ENCODE measurements at places on chromosomes 2 and 18. TPM values are rescaled to one million over a fixed set of nuclear protein-coding genes. Genes with fewer than 3 reads are reported as not detected.

The SPHKAP gene
- 0.71 TPM for total RNA-seq

The ANKRD30BL gene
- not detected for total RNA-seq

The TMEM247 gene
- total RNA-seq: not detected

The SESTD1 gene
- total RNA-seq: 44.9 TPM

The ZEB2 gene
- total RNA-seq: 67.4 TPM

The UGT1A10 gene
- total RNA-seq: not detected

The INO80D gene
- 19.8 TPM for total RNA-seq

The SERPINB8 gene
- total RNA-seq: 7.1 TPM

The HAUS1 gene
- 62.1 TPM for total RNA-seq

The ACTG2 gene
- 3,612 TPM for total RNA-seq

- H3K36me3 ChIP-seq: no peaks in the 10 kb centered on the region
- no peaks in the 10 kb centered on the region for H3K27me3 ChIP-seq
- peak; percentile 74 for DNase-seq
- no peak overlapping the region for H3K4me3 ChIP-seq
- no peaks in the 10 kb centered on the region for H3K4me1 ChIP-seq
- H3K27ac ChIP-seq: peak overlapping the region; percentile 10
These were observed 72.2 kb upstream of the RBM44 start for GRCh38 chr2:237726401-237726830.

DNA sequence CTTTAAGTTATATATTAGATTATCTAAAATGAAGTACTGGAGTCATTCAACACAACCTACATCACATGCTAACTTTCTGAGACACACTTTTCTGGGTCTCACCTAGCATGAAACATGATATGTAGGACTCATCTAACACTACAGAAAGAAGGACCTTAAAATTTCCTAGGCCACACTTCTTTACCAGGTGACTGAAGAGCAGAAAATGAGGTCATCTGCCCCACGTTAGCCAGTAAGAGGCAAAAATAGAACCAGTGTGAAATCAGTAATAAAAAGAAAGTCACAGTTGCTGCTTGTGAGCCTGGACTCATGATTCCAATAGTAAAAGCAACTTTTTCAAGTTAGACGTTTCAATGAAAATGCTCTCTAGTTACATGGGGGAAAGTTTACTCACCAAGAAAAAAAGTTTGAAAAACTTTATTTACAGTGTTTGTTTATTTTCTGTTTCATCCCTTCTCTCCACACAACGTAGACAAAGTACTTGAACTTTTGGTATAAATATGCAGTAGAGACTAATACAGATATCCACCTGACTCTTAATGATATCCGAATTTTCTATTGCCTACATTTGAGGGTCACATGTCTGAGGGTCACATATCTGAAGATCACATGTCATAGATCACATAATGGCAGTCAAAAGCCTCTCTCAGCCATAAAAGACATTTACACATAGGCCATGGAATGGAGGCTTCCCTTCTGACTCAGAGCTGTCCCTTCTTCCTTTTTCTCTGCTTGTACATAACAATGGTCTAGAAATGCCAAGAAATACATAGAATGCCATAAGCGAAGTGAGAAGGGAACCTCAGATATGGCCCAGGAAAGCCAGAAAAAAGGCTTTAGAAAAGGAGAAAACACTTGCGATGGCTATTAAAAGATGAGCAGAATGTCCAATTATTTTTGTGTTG lies 362.9 kb downstream of the ZEB2 start:
- H3K4me3 ChIP-seq: no peak overlapping the region
- H3K36me3 ChIP-seq: no peaks in the 10 kb centered on the region
- DNase-seq: no peak
- no peak overlapping the region for H3K27ac ChIP-seq

DNA sequence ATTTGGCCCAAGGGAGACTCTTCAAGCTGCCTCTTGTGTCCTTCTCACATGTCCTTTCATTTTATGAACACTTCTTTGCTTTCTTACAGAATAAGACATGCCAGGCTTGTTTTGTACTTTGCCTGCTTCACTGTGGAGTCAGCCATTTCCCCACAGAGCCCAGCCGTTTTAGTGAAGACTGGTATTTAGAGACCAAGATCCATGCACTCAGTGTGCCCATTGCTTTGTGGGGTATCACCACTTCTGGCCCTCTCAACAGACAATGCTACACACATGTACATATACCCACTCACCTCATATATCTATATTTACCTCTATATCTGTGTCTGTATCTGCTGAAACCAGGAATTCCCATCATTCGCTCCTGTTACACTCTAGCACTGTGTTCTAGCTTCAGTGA lies 74.1 kb downstream of the FARP2 start:
- H3K27me3 ChIP-seq: no peaks in the 10 kb centered on the region
- no peaks in the 10 kb centered on the region for H3K4me1 ChIP-seq
- H3K4me3 ChIP-seq: no peak overlapping the region
- DNase-seq: no peak

- no peaks in the 10 kb centered on the region for H3K36me3 ChIP-seq
These were observed 44.4 kb upstream of the GATA6 start for GRCh38 chr18:22124970-22125369.

- H3K4me3 ChIP-seq: no peak overlapping the region
- no peak for DNase-seq
- H3K27ac ChIP-seq: no peak overlapping the region
These were observed 48.2 kb downstream of the PLA2R1 start for GRCh38 chr2:160014227-160014626.

GRCh38 chr2:195320413-195320973 lies 336.5 kb upstream of the SLC39A10 start:
- H3K4me1 ChIP-seq: no peaks in the 10 kb centered on the region
- no peak overlapping the region for H3K27ac ChIP-seq
- H3K27me3 ChIP-seq: no peaks in the 10 kb centered on the region
- DNase-seq: no peak
- H3K36me3 ChIP-seq: no peaks in the 10 kb centered on the region

GRCh38 chr2:25265802-25266201 lies 75.9 kb downstream of the DNMT3A start:
- no peak for DNase-seq
- no peaks in the 10 kb centered on the region for H3K4me1 ChIP-seq
- no peak overlapping the region for H3K4me3 ChIP-seq
- no peak overlapping the region for H3K27ac ChIP-seq

- no peak overlapping the region for H3K27ac ChIP-seq
- no peak overlapping the region for H3K4me3 ChIP-seq
- H3K27me3 ChIP-seq: no peaks in the 10 kb centered on the region
These were observed 32.2 kb downstream of the NR4A2 start for GRCh38 chr2:156300337-156300736.

Data from sigmoid colon (tissue), 7 donors.